ENCODE measurements at places on chromosomes 7 and 10. TPM values are rescaled to one million over a fixed set of nuclear protein-coding genes. Genes with fewer than 3 reads are reported as not detected.

DNA sequence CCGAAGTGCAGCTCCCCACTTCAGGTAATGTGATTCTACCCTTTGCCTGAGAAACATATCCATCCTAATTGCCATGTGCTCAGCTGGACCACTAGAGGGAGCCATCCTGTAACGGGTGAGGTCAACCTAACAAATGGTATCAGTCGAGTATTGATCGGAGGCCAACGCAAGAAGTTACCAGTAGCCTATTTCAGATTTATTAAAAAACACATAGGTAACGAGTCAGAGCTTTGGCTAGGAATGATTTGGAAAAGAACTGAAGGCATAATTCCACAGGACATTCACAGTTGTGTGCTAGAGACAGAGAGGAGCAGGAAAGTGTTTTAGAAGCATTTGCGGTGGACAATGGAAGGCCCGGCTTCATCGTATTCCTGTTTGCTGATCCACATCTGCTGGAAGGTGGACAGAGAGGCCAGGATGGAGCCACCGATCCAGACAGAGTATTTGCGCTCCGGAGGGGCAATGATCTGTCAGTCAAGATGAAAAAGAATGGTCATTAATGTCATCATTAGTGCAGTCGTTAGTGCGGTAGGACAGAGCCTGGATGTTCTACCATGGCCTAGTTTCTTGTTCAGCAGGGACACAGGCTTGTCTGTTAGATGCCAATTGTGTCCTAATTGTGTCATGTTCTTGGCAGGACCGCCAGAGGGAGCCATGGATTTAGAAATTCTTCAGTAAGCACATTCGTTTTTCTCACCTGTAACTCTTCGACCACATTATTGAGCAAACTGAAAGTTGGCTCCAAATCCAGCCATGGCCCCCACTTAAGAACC lies 17.5 kb downstream of the ACTA2 start:
- DNase-seq: peak; percentile 83

DNA sequence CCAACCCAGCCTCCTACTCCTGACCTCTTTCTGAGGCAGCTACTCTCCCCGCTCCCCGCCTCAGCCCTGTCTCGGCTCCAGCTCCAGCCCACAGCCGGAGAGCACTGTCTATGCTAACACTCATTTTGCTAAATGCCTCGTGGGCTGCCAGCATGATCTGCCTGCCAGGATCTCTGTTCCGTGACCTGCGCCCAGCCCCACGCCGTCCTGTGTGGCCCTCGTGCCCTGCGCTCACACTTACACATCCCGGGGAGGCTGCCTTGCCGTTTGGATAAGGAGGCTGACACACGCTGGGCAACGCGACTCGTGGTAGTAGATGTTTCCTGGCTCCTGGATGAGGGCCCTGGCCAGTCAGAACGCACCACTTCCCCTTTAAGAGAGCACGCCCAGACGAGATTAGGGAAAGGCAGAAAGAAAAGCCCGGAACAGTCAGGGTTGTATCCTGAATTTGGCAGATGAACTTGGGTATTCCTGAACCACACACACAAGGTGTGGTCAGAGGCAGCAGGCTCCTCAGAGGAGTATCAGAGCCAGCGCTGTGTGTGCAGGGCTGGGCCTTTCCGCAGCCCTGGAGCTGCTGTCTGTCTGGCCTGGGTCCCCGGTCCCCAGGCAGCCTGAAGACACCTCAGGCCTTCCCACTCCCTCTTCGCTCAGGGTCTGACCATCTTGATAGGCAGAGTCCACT lies 97.7 kb upstream of the EFCAB10 start:
- DNase-seq: peak; percentile 82

GRCh38 chr7:4819560-4820404 lies 42.0 kb downstream of the PAPOLB start:
- DNase-seq: peak; percentile 66

DNA sequence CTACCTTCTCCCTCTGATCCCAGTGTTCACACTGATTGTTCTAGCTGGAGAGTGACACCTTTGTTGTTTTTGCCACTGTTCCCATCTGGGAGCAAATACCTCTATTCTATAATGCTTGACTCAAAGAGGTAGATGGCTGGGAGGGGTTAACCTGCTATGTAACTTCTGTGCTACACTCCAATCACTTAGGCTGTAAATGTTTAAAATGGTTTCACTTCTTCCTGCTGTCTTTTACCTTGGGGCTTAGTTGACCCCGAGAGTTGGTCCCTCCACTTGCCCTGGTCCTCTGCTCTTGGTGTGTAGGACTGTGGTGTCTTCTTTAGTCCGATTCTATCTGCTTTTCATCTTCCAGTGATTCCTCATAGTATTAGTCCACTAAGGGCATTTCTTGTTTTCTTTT lies 22.3 kb downstream of the KLHDC10 start:
- no peak for DNase-seq

GRCh38 chr10:124279882-124280281 lies 138.8 kb downstream of the OAT start:
- no peak for DNase-seq

DNA sequence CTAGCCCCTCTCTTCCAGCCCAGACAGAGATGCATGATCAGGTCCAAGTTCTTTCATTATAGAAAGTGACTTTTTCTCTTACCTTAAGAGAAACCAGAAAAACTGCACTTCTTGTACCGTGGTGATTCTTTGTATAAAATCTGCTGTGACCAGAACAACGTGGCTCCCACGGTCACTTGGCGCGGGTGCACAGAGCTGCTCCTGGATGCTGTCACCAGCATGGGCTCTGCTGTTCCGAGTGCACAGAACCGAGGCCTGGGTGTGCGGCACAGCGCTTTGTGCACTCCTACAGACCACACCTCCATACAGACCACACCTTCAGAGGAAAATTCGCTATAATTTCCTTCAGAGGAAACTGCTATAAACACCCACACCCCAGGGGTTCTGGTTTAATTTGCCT lies 26.0 kb downstream of the VIPR2 start:
- DNase-seq: no peak

DNA sequence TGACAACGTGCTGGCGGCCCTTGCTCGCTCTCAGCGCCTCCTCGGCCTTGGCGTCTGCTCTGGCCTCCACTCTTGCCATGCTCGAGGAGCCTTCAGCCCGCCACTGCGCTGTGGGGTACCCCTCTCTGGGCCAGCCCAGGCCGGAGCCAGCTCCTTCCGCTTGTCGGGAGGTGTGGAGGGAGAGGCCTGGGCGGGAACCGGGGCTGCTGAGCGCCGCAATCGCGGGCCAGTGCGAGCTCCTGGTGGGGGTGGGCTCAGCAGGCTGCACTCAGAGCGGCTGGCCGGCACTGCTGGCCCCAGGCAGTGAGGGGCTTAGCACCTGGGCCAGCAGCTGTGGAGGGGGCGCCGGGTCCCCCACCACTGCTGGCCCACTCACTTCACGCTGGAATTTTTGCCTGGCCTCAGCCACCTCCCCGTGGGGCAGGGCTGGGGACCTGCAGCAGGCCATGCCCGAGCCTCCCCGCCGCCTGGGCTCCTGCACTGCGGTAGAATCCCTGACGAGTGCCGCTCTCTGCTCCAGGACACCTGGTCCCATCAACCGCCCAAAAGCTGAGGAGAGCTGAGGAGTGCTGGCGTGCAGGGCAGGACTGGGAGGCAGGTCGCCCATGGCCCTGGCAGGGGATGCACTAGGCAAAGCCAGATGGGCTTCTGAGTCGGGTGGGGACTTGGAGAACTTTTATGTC lies 372.2 kb upstream of the NRG3 start:
- no peak for DNase-seq

- no peak for DNase-seq
Measured at GRCh38 chr10:76245951-76246495, 814.6 kb downstream of the LRMDA start.

DNA sequence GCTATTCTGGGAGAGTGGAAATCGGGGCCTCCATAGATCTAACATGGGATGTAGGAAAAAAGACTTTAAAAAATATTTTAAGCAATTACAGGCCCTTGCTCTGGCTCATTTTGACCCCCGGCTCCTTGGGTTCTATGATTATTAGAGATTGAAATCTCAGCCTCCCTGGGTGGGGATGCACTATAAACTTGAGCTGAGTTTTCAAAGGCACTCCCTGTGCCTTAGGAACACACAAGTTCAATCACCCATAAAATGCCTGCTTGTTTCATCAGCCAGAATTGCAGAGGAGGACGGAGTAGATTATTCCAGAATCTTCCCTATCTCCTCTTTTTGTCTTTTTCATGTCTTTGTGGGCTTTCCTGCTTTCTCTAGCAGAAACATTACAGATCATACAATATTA lies 145.4 kb downstream of the CUBN start:
- DNase-seq: no peak

- DNase-seq: no peak
Measured at GRCh38 chr7:105703207-105703930, 122.1 kb upstream of the EFCAB10 start.

GRCh38 chr7:26022982-26023381 lies 129.0 kb upstream of the NFE2L3 start:
- DNase-seq: no peak

DNA sequence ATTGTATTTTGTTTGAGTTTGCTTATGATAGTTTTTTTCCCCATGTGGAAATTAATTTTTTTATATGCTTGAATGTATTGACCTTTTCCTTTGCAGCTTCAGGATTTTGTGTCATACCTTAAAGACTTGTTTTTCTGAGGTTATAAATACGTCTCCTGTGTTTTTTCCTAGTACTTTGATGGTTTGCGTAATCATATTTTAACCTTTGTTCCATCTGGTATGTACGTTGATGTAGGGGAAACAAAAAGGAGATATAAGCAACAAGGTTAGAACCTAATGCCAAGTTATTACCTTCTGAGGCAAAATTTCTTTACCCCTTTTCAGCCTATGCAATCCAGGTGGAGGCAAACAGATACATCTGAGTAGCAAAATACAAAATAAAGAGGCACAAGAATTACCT lies 17.9 kb downstream of the FGL2 start:
- no peak for DNase-seq

DNA sequence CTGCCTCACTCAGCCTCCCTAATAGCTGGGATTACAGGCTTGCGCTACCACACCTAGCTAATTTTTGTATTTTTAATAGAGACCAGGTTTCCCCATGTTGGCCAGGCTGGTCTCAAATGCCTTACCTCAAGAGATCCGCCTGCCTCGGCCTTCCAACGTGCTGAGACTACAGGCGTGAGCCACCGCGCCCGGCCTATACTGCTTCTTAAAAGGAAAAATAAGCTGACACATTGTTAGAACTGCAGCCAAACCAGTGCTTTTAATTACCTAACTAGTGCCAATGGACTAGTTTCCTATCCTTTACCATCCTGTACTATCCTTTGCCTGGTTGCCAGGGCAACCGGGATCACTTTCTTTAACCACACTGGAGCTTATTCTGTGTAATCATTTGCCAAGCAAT lies 108.0 kb downstream of the LRRTM3 start:
- no peak for DNase-seq

DNA sequence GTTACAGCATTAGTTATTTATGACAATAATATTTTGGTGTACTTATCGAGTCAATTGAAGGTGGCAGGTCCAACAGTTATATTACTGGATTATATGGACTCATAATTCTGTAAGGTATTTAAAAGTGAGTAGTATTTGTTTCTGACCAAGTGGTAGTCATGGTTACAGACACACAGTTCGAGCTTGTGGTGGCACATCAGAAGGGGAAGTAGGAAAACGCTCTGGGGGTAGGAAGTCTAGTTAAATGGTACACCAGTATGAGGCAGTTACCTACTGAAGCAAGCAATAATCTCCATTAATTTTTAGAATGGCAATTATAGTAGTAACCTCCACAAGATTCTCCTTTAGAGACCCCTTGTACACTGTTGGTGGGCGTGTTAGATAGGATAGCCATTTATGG lies 541.2 kb downstream of the ETV1 start:
- no peak for DNase-seq

DNA sequence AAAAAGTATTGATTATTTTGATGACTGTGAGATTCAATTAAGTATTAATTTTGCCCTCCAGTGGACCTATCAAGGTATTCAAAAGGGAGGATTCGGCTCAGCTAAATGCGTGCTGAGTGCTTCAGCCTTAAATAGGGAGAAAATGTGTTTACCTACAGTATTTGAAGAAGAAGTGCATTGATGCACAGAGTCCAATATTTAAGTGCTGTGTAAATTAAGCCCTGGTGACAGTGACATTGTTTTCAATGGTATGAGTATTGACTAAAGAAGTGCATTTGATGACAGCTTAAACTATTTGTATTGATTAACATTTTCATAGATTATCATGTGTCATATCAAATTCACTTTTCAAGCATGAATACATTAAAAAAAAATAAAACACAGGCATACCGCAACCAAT lies 106.6 kb downstream of the POU6F2 start:
- no peak for DNase-seq

ASZ1 gene
- polyA plus RNA-seq: not detected

RSPH10B2 gene
- not detected for polyA plus RNA-seq

GDF10 gene
- polyA plus RNA-seq: not detected

RINT1 gene
- 8.7 TPM for polyA plus RNA-seq

RBP4 gene
- 20.5 TPM for polyA plus RNA-seq
